T-helper 2 cell treated with Interferon-gamma antibody and Interleukin-4, amounts not matched to agents 5 μg/mL and 100 μg/mL, for 36 hours (primary cell): ENCODE measurements at places on chromosomes 3 and 15.

- no peak overlapping the region for H3K27ac ChIP-seq
- H3K27me3 ChIP-seq, result peaks cover 57% of the 10 kb centered on the region
- no peak overlapping the region for H3K4me3 ChIP-seq
- H3K36me3 ChIP-seq, result peaks cover 6% of the 10 kb centered on the region
- no peak for DNase-seq
- H3K4me1 ChIP-seq, result peaks cover 14% of the 10 kb centered on the region
Measured at GRCh38 chr15:51756482-51756881, 5.1 kb downstream of the TMOD2 start.

GRCh38 chr3:98099848-98100247 lies 12.9 kb downstream of the OR5AC2 start:
- no peaks in the 10 kb centered on the region for H3K36me3 ChIP-seq
- H3K27ac ChIP-seq, result no peak overlapping the region
- H3K27me3 ChIP-seq, result no peaks in the 10 kb centered on the region
- DNase-seq, result no peak
- H3K4me1 ChIP-seq, result no peaks in the 10 kb centered on the region
- no peak overlapping the region for H3K4me3 ChIP-seq

DNA sequence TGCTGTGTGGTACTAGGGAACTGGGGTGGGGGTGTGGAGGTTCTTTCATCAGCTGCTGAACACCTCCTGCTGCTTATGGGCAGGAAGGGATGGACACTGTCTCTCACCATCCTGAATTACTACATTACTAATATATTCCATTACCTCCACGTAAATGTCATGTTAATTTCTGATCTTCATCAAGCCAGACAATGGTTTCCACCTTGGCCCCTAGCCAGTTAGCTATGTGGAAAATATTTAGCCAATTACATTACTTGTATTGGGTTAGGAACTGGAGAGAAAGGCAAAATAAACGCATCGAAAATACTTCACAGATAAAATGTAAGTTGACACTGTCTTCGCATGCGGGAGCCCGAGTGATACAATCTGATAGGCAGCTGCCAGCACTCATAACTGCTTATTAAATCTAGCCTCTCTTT lies 95.1 kb downstream of the FOXP1 start:
- peak overlapping the region; percentile 88 for H3K27ac ChIP-seq
- peaks cover 29% of the 10 kb centered on the region for H3K36me3 ChIP-seq

DNA sequence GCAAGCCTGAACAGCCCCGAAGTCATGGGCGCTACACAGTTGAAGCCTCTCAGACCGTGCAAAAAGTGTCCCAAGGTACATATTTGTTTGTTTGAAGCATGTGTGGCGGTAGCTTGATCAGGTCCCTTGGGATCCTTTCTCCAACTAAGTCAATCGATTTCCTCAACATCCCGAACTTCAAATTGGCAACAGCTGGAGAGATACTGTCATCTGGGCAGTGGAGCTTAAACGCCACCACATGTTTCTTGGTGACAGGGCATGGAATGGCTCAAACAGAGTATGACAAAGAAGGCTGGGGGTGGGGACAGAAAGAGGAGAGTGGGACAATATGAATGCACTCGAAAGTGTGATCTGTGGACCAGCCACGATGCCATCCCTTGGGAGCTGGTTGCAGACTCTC lies 84.9 kb upstream of the PSMD6 start:
- no peak overlapping the region for H3K4me3 ChIP-seq
- H3K4me1 ChIP-seq, result no peaks in the 10 kb centered on the region
- H3K36me3 ChIP-seq, result no peaks in the 10 kb centered on the region
- DNase-seq, result no peak
- H3K27ac ChIP-seq, result no peak overlapping the region
- no peaks in the 10 kb centered on the region for H3K27me3 ChIP-seq

DNA sequence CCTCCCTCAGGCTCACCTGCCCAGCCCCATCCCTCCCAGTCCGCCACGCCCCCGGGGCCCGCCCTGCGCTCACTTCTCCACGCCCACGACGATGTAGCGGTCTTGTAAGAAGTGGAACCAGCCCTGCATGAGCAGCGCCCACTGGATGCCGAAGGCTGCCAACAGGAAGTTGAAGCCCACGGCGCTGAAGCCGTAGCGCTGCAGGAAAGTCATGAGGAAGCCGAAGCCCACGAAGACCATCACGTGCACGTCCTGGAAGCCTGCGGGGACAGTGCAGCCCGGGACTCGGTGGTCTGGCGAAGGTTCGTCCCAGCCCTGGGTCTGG lies 9.7 kb downstream of the RHCG start:
- DNase-seq, result peak; percentile 10
- H3K27me3 ChIP-seq, result peaks cover 35% of the 10 kb centered on the region
- no peak overlapping the region for H3K4me3 ChIP-seq
- H3K4me1 ChIP-seq, result peaks cover 1% of the 10 kb centered on the region

GRCh38 chr15:90872486-90873184 lies 4.2 kb downstream of the FURIN start:
- H3K4me3 ChIP-seq, result peak overlapping the region; percentile 92
- H3K27me3 ChIP-seq, result no peaks in the 10 kb centered on the region
- H3K36me3 ChIP-seq, result peaks cover 58% of the 10 kb centered on the region
- peaks cover 51% of the 10 kb centered on the region for H3K4me1 ChIP-seq
- H3K27ac ChIP-seq, result peak overlapping the region; percentile 90

DNA sequence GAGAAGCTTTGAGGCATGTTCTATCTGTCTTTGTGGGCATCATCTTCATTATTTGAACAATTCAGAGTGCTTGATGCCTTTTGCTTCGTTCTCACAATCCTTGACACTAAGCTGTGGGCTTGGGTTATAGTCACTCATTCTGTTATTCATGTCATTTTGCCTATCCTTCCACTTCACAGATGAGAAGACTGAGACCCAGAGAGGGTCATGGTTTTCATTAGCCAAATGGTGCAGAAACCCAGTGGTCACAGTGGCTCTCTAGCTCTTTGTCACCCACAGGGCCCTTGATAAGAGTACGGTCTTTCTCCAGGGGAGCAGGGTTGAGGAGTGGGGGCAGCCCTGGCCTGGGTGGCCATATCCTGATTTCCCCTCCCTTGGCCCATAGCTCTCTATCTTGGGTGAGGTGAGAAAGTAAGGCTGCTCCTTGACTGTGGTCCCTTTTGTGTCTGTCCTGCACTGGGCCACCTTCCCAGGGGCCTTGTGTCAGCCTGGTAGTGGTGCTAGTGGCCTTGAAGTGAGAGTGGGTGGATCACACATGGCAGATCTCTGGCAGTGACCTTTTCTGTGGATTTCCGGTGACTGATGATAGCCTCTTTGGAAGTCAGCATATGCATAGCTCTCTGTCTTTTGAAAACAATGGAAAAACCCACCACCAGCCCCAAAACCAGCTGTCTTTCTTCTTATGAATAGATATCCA lies 130.1 kb downstream of the IGF1R start:
- no peak overlapping the region for H3K27ac ChIP-seq
- DNase-seq, result no peak
- H3K27me3 ChIP-seq, result no peaks in the 10 kb centered on the region
- H3K36me3 ChIP-seq, result no peaks in the 10 kb centered on the region
- H3K4me3 ChIP-seq, result no peak overlapping the region

- no peak overlapping the region for H3K4me3 ChIP-seq
- H3K27ac ChIP-seq, result no peak overlapping the region
- no peak for DNase-seq
- H3K36me3 ChIP-seq, result peaks cover 6% of the 10 kb centered on the region
Measured at GRCh38 chr3:106529738-106530137, 660.9 kb upstream of the CBLB start.

DNA sequence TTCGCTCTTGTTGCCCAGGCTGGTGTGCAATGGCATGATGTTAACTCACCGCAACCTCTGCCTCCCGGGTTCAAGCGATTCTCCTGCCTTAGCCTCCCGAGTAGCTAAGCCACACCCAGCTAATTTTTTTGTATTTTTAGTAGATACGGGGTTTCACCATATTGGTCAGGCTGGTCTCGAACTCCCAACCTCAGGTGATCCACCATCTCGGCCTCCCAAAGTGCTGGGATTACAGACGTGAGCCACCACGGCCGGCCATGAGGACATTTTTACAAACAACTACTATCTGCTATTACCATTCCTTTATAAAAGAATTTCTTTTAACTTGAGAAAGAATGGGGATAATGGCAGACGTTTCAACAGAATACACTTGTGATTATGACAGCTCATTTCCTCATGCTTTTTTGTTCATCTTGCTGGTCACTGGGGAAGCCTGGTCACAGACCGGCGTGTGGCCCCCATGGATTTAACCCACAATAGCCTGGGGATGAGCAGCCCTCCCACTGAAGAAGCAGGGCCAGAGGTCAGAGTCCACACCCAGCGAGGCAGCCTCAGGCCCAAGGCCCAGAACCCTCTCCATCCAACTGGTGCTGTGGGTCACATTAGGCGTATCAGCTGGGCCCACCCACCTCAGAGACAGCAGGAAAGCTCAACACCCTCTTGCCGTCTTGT lies 112.0 kb downstream of the LIPC start:
- H3K4me1 ChIP-seq, result peaks cover 34% of the 10 kb centered on the region
- DNase-seq, result no peak
- no peaks in the 10 kb centered on the region for H3K27me3 ChIP-seq
- peak overlapping the region; percentile 8 for H3K4me3 ChIP-seq
- H3K36me3 ChIP-seq, result peaks cover 6% of the 10 kb centered on the region
